ENCODE measurements at places on chromosomes 5 and 9. TPM values are rescaled to one million over a fixed set of nuclear protein-coding genes. Genes with fewer than 3 reads are reported as not detected.
A peak's percentile ranks its signal among the peaks of the same experiment; 100 is the strongest.

The TAF11L5 gene
- total RNA-seq: not detected

The CNTLN gene
- total RNA-seq: 6.7 TPM

The NIPSNAP3A gene
- total RNA-seq: 16.0 TPM

The ALDH7A1 gene
- total RNA-seq: 34.7 TPM

The OBP2B gene
- total RNA-seq: not detected

The TMEM215 gene
- total RNA-seq: not detected

The CDH6 gene
- not detected for total RNA-seq

The ACTBL2 gene
- 0.11 TPM for total RNA-seq

The ANKRD34B gene
- 0.18 TPM for total RNA-seq

The STKLD1 gene
- total RNA-seq: 1.4 TPM

The ZFAND5 gene
- 225 TPM for total RNA-seq

GRCh38 chr9:87593359-87593980 lies 95.8 kb downstream of the DAPK1 start:
- DNase-seq: no peak

GRCh38 chr9:69895185-69895584 lies 74.6 kb downstream of the CFAP95 start:
- no peak for DNase-seq

GRCh38 chr5:74095871-74096270 lies 469.9 kb downstream of the ARHGEF28 start:
- no peak for DNase-seq

DNA sequence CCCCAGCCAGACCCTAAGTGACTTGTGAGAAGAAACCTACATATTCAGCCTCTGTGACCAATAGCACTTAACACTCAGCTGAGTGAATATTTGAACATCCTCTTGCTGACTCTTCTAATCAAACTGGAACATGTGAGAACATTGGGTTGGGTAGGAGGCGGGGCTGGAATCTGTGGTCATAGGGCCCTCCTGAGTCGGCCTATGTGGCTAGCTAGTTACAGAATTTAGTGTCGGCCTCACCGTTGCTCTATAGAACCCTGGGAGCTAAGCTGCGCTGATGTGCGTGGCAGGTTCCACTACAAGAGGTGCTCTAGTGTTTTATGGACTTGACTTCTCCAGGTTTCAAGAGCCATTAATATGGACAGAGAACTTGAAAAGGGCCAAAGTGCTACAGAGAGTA lies 138.8 kb downstream of the DROSHA start:
- no peak for DNase-seq

DNA sequence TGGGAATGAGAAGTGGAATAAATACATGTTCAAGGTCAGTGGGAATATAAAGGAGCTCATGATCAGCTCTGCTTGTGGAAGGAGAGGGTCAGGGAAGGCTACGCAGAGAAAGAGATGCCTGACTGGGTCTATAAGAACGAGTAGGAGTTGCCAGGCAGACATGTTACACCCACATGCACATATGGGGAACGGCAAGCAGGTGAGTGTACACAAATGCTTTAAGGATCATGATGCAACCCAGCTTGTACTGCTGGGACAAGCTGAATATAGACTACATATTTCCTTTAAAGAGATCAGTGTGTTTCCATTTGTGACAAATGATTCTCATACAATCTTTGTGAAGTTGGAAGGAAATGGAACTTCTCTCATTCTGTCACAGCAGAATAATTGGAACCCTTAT lies 141.7 kb downstream of the SPOCK1 start:
- no peak for DNase-seq

DNA sequence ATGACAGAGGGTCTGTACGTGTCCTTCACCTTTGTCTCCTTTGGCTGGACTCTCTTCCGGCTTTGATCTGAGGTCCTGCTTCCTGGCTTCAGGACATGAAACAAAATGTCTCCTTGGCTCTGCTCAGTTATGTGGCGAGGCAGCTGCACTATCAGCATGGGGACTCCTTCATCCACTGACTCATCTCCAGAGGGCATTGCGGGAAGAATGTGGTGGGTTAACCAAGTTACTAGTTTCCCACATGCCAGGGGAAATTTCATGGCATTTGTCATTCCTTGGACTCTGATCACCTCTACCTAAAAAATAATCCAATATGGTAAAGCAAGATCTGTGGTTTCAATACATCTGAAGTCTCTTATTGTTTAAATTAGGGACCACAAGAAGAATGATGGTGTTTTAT lies 259.7 kb downstream of the MED10 start:
- DNase-seq: no peak

- DNase-seq: peak; percentile 62
These were observed 35.3 kb downstream of the NDFIP1 start for GRCh38 chr5:142143878-142144277.

- DNase-seq: no peak
These were observed 143.4 kb downstream of the ZNF608 start for GRCh38 chr5:124602925-124603650.

GRCh38 chr9:120579139-120580050 lies 572 bp downstream of the CDK5RAP2 start:
- DNase-seq: peak; percentile 37

DNA sequence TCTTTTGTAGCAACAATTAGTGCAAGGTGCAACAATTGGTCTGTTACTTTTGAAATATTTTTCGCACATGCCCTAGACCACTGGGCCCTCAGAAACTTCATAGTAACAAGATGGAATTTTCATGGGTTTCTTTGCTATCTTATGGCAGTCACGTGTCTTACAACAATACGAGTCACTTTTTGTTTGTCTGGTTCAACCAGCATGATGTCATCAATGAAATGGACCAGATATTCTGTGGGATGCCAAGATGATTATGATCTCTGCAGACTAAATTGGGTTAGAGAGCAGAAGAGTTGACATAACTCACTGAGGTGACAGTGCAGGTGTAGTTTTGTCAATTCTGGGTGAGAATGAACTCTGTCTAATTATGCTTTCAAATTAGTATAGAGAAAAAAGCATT lies 239.6 kb upstream of the RIOK2 start:
- no peak for DNase-seq

GRCh38 chr5:112555691-112556090 lies 136.6 kb upstream of the EPB41L4A start:
- DNase-seq: no peak

DNA sequence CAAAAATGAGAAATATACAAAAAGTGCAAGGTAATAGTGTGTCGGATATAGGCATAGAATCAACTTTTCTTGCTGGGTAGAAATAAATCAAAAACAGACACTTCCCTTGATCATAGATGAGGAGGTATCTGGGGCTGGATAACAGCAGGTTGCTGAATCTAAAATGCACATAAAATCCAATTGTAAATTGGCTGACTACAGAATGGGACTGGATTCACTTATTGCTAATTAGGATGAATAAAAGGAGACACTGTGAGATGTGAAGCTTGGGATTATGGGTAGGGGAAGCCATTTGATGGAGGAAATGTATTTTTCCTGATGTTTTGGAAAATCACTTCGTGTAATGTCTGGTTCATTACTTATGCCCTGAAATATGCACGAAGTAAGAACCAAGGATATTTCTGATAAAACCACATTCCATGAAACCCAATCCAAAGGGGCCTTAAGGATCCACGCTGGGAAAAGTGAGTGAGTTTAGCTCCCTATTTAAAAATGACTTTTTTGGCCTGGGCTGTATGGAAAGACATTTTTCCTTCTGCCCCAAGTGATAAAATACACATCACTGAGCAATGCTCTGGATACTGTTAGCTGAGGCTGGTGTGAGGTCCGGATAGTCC lies 136.1 kb downstream of the MARCHF11 start:
- DNase-seq: no peak

GRCh38 chr9:124839612-124840299 lies 13.5 kb upstream of the WDR38 start:
- DNase-seq: peak; percentile 62

GRCh38 chr5:130111746-130112145 lies 207.5 kb downstream of the CHSY3 start:
- DNase-seq: no peak

- DNase-seq: no peak
These were observed 7.6 kb downstream of the SLC1A3 start for GRCh38 chr5:36613771-36614656.

GRCh38 chr9:79430619-79431018 lies 141.1 kb upstream of the TLE4 start:
- DNase-seq: no peak

DNA sequence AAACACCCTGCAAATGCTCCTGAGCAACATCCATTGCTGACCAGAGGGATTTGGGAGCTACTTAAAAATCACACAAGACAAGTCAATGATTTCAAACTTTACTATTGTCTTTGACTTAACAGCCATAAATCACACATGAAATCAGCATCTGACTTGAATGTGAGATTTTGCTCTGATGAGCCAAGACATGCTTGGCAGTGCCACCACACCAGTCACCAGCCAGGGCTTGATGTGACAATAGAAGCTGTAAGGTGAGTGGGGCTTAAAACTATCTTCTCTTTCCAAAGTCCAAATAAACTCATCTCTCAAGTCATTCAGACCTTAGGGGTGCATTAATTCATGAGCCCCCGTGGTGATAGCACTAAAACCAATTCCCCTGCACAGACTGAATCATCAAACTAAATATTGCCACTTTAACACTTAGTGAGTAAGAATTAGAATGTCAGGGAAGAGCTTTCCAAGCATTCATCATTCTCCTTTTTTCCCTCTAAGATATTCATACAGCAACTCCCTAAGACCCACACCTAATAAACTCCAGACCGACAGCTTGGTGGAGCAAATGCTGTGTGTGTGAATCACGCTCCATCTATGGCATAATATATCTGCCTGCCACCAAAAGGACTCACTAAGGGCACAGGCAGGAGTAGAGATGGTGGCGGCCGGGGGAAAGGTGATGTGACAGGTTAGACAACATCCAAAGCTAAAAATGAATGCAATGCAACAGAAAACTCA lies 119.4 kb downstream of the SPOCK1 start:
- DNase-seq: no peak

DNA sequence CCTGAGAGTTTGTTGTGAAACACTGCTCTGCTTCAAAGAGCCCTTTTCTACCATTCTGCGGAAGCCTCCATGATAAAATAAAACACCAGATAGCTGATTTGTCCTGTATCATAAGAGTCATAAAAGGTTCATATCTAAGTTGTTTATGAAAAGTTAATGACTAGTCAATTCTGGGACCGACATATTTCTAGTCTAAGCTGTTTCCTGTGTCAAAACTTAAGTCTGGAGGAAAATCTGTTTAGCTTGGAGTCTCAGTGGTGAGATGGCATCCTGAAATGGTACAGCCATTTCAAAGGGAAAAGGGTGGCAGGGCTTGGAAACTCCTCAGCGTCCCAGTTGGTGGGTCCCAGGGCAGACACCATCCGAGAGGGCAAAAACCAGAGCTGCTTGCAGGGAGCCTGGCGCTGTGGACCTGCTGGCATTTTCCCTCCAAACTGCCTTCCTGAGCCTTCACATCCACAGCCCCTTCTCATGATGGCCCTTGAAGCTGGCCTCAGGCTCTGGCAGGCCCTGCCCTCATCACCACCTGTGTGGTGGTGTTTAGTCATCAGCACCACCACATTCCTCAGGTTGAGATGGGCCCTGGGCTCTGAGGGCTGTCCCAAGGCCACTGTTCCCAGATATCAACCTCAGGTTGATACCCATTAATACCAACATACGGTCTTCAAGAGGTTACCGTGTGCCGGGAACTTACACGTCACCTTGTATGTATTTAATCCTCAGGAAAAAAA lies 184.0 kb downstream of the HSPA4 start:
- DNase-seq: no peak

GRCh38 chr9:107569174-107569573 lies 79.6 kb upstream of the KLF4 start:
- DNase-seq: no peak

- no peak for DNase-seq
These were observed 92.9 kb upstream of the MAST4 start for GRCh38 chr5:66503203-66503789.

DNA sequence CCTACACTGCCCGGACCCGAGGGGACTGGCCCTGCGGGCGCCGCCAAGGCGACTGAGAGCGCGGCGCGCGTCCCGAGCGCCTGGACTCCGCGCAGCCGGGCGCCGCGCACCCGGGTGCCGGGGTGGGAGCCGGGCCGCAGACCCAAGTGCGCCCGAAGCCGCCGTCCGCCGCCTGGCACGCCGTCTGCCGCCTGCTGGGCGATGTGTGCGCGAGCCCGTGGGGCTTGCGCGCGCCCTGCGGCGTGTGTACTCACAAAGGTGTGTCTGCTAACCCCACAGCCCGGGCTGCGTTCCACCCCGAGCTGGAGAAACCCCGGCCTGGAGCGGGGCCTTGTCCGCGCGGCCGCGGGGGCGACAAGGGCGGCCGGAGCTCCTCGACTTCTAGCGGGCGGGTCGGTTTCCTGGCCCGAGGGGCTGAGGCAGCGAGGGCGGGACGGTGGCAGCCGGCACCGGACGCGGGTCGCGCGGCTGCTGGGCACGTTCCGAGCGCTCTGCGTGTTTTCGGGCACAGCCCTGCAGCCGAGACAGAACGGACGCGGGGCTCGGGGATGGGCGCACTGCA lies 1.1 kb upstream of the ZSWIM6 start:
- DNase-seq: peak; percentile 68

DNA sequence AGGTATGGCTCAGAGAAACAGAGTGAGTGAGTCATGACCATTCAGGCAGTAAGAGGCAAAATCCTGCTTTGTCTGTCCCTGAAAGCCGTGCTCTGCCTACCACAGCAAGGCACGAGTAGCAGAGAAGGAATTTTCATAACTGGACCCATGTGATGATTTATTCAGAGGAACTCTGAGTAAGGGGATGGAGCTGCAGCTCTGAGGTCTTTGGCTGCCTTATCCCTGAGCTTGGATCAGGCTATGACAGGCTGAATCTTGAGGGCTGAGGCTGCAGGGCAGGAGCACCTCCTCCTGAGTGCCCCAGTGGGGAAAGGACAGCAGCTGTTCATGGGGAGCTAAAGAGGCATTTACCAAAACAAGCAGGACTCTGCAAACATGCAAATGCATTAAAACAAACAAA lies 183.4 kb downstream of the PAPPA start:
- DNase-seq: peak; percentile 12

- peak; percentile 21 for DNase-seq
These were observed 208.8 kb downstream of the SAXO1 start for GRCh38 chr9:18824095-18824666.

GRCh38 chr9:70367305-70367930 lies 47.0 kb downstream of the KLF9 start:
- no peak for DNase-seq

- DNase-seq: peak; percentile 15
These were observed 16.2 kb downstream of the PBX3 start for GRCh38 chr9:125763394-125763801.

- DNase-seq: no peak
These were observed 155.8 kb downstream of the SEMA5A start for GRCh38 chr5:9390113-9390512.

DNA sequence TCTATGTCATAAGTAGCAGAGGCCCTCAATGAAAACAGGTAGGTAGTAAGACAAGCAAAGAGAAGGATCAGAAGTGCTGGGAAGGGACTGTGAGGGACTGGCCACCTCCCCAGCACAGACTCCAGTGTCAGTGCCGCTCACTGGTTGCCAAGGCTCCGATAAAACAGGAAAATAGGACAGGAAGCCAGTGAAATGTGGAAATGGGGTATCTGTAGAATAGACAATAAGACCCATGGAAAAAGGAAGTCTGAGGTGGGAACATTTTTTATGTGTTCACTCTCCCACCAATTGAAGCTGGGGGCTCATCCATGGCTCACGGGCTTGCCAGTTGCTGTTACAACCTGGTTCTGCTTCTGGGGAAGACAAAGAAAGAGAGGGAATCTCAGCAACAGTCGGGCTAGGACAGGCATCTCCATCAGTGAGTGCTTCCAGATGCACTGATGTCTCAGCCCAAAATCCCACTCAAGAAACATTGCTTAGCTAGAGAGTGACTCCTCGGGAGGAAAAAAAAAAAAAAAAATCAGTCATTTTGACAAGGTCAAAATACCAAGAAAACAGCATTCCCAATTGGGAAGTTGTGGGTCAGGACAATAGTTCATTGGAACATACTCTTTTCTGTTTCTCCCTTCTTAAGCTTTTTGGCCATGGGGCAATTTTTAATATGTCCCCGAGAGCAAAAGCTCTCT lies 27.6 kb upstream of the NFIB start:
- DNase-seq: no peak
